ENCODE measurements at places on chromosomes 11 and 22. TPM values are rescaled to one million over a fixed set of nuclear protein-coding genes. Genes with fewer than 3 reads are reported as not detected.

- DNase-seq = no peak
Observed at GRCh38 chr22:42077486-42078125, 1.9 kb upstream of the SMDT1 start.

Gene KRTAP5-11
- not detected for polyA plus RNA-seq

Gene TMEM86A
- polyA plus RNA-seq = 3.8 TPM

GRCh38 chr11:115276799-115277198 is 227.4 kb downstream of the CADM1 start:
- no peak for DNase-seq

DNA sequence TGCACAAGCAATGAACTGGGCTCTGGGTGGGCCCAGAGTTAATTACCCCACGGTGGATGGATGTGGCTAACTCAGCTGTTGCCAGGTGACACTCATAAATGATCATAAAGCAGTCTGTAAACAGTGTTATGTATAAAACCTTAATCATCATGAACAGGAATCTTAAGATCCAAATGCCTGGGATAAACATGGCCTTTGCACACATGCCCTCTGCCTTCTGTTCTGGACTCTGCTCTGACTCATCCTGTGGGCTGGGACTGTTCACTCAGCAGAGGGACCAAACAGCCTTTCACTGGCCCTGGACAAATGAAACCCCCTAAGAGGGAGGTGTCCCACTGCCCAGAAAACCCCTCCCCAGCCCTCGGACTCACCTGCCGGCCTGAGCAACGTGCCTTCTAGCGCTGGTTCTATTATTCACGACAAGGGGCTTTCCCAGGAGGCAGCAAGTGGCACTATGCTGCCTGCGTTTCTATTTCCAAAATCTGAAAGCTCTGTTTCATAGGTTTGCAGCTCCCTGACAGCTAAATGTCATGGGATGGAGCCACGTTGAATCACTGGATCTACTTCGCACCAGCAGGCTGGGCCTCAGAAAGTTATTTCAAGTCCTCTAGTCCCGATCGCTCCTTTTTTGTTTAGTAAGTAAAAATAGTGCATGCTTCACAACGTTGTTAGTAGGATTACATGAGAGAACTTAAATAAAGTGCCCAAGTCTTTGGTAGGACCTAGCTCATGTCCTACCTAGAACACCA is 53.0 kb downstream of the LARGE1 start:
- DNase-seq = no peak

Gene OR8D1
- polyA plus RNA-seq = 0.05 TPM

DNA sequence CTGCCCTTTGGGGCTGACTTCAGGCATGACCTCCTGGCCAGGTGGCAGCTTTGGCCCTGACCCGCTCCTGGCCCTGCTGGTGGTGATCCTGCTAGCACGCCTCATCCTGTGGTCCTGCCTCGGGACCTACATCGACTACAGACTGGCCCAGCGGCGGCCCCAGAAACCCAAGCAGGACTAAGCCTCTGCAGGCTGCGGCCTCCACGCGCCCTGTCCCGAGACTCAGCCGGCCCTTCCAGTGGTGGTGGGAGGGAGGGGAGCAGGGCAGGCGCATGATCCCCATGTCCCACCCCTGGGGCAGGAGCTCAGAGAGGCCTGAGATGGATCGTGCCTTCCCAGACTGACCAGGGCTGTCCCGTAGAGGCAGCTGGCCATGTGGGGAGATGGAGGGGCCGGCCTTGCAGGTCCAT is 2.1 kb downstream of the SMIM38 start:
- no peak for DNase-seq

DNA sequence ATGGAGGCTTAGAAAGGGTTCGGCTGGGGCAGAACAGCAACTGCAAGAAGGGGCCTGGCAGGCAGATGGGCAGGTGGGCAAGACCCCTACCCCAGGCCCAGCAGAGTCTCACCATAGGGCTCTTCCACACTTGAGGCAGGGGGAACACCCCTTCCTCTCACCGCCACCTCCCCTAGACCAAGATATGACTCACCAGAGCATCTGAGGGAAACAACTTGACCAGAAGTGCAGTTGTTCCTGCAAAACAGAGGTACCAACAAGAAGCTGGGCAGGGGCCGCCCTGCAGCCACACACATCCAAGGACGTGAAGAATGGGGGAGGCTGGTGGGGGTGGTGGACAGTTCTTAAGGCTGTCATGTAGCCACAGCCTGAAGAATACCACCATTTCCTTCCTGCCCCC is 10.9 kb downstream of the TMPRSS5 start:
- no peak for DNase-seq

- no peak for DNase-seq
Observed at GRCh38 chr11:45922425-45923082, at the start of gene LARGE2. TSS of gene LARGE2 (plus strand) at chr11:45922656. CDS start at chr11:45922883, 227 bp downstream.

- DNase-seq = no peak
Observed at GRCh38 chr22:37752189-37753087, 55.3 kb upstream of the GCAT start.

- no peak for DNase-seq
Observed at GRCh38 chr11:2200536-2200935, 28.9 kb upstream of the TH start.

DNA sequence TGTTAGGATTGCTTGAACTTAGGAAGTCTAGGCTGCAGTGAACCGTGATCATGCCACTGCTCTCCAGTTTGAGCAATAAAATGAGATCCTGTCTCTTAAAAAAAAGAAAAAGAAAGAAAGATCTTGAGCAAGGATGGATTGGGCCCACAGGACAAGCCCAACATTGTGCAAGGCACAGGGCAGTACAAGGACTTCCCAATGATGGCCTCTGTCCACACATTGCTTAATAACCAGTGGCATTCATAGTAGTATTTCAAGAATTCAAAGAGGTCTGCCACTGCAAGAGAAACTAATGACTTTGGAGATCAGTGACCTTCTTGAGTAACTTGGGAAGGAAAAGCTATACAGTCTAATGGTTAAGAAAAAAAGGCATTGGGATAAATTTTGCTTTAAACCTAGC is 44.6 kb downstream of the SEZ6L start:
- DNase-seq = no peak

Gene CCND1
- polyA plus RNA-seq = 72.4 TPM

- no peak for DNase-seq
Observed at GRCh38 chr11:8839306-8839956, 71.6 kb upstream of the AKIP1 start.

Gene NLRP14
- polyA plus RNA-seq = not detected

Gene TFIP11
- 20.4 TPM for polyA plus RNA-seq

Gene RFPL1
- not detected for polyA plus RNA-seq

- no peak for DNase-seq
Observed at GRCh38 chr11:28963187-28963586, 855.0 kb downstream of the METTL15 start.

DNA sequence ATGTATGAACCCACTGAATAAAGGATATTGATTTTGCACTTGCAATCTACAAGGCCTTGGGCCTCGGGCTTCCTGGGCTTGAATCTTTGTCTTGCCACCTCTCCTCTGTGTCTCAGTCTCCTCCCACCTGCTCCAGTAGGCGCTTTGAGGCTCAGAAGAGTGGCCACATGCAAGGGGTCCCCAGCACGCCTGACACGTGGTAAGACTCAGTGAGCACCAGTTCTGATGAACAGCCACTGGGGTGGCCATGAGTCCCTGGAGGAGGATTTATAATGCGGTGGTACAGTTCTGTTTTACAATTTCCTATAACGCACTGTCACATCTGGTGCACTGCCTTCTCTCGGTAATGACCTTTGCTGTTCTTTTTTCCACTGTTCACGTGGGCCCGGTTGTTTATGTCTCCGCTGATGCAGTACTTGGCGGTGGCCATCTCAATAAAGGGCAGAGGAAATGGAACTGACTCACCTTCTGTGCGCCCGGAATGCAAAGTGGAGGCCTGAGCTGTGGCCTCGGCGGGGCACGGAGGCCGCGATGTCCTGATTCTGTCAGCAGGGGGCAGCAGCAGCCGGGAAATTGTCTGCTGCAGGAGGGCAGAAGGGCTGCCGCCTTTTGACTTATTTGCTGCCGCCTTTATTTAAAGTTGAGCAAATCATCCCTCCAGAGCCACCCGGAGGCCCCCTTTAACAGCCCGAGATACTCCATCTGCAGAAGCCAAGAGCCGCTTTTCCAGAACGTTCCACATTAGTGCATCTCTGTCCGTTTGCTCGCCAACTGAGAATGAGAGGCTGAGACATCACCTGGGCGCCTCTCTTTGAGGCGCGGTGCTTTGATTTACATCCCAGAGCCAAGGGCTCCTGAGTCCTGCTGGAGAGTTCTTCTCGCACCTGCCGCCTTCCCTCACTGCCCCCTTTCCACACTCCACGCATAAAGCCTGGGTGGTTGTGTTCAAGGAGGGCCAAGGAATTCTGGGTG is 6.0 kb upstream of the IFT27 start:
- DNase-seq = no peak

DNA sequence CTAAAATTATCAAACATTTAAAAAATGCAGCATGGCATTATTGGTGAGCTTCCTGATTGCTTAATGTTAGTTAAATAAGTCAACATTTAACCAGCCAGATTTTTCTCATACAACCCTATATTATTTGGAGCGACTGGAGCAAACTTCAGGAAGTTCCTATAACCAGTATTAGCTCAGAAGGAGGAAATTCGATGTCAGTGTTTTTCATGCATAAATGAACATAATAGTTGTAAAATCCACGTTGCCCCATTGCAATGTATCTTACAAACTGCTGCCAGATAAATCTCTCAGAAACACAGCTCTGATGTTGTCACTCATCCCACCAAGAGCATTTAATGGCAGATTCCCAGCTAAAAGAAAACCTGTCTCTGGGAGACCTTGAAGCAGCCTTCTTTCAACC is 278.5 kb downstream of the CASP12 start:
- DNase-seq = no peak

Gene MYO7A
- polyA plus RNA-seq = 4.0 TPM

Gene RBX1
- 63.4 TPM for polyA plus RNA-seq

- no peak for DNase-seq
Observed at GRCh38 chr11:126305699-126306098, 1.8 kb downstream of the DCPS start.
